ENCODE measurements at places on chromosomes 11 and 22.

DNA sequence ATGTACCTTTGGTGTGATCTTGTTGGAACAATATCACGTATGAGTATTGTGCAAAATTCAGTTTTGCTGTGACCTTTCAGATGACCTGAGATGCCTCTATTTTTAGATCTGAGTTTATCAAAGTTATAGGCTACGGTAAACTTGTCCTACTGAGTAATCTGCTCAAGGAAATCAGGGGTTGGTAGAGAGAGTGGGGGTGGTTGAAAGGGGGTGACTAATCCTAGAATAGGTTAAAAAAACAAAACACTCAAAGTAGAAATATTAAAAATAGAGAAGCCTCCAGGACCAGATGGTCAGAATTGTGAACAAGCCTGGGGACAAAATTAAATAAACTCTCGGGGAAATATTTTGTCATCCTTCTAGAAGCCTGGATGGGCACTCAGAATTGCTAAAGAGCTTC lies 59.9 kb upstream of the C11orf87 start:
- DNase-seq = no peak

- no peak for DNase-seq
Measured at GRCh38 chr22:36395055-36395849, 7.5 kb upstream of the MYH9 start.

DNA sequence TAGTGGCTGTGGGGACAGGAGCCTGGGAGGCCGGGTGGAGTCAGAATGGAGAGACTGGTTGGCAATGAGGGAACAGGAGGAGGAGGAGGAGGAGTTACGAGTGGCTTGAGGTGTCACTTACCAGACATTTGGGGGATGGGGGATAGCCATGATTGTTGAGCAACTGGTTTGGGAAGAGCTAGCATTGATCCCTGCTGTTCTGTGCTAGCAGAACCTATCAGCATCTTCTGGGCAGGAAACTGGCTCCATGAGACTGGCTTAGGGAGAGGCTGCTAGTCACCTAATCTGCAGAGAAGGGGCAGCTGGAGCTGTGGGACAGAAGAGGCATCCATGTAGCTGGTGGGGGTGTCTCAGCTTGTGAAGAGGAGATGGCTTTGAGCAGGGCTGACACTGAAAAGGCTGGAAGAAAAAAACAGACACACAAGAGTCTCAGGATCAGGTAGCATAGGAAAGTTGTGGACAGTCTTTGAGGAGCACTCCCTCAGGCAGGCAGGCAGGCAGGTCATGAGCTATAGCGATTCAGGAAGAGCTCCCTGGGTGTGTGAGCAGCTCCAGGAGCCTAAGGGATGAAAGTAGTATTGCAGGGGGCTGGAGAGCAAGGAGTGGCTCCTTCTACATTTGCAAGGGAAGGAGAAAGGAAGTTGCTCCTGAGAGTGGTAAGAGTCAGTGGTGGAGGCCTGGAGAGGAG lies 22.3 kb downstream of the PIK3IP1 start:
- no peak for DNase-seq

GRCh38 chr11:19954899-19955298 lies 205.4 kb downstream of the DBX1 start:
- DNase-seq = no peak

DNA sequence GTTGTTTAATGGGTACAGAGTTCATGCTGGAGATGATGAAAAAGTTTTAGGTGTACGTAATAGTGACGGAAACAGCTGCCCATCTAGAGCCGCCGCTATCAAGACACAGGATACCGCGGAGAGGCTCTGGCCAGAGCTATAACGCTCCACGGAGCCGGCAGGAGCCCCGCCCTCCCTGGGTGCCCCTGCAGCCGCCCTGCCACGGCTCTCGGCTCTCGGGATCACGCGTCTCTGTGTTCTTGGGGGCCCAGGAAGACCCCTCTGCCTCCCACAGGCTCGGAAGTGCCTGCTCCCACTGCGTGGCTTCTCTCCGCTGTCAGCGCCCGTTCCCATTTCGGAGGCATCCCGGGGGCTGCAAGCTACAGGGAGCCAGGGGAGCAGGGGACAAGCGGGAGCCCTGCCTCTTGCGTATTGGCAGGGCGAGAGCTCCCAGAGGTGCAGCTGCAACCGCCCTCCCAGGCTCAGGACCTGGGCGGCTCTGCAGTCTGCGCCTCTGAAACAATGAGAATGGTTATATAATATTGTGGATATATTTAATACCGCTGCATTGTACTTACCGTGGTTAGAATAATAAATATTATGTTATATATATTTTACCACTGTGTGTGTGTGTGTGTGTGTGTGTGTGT lies 13.7 kb downstream of the GLYATL2 start:
- DNase-seq = no peak

- no peak for DNase-seq
Measured at GRCh38 chr11:20204681-20205080, 44.4 kb upstream of the DBX1 start.

GRCh38 chr11:75760710-75761493 lies 7.7 kb upstream of the DGAT2 start:
- DNase-seq = no peak

Data from HS-27A (cell line).